ENCODE measurements at places on chromosomes 5 and 9.

DNA sequence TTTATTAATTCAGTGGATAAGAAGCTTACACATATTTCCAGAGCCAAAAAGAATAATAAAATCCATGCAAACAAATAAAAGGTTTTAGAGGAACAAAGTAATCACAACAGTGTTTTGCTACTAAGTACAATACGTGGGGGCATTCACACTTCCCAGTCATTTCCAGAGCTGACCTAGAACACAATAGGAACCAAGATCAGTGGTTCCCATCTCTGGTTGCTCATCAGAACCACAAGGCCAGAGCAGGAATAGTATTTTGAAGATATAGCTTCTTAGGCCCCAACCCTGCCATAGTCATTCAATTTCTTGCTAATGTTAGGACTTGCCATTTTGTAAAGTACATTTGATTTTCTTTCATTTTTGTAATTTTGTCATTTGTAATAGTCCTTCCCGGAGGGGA is 215.4 kb downstream of the NR3C1 start:
- no peak for DNase-seq

DNA sequence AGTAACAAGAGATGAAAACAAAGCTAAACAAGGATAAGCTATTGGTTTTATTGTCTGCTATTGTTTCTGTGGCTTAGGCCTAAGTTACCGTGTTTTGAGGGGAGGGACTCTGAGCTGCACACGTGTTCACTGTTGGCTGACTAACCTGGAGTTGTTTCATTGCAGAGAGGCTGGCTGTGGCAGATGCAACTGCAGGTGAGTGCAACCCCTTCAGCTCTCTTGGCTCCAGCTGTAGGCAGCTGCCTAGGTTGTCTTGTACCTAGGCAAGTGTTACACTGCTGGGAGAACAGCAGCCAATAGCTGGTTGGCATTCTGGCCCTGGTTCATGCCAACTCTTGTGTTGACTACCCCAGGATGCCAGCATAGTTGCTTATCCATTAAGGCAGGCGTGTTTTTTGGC is 17.6 kb upstream of the MATR3 start:
- DNase-seq, result no peak

- DNase-seq, result no peak
Measured at GRCh38 chr9:86202338-86202882, 57.0 kb downstream of the C9orf153 start.

DNA sequence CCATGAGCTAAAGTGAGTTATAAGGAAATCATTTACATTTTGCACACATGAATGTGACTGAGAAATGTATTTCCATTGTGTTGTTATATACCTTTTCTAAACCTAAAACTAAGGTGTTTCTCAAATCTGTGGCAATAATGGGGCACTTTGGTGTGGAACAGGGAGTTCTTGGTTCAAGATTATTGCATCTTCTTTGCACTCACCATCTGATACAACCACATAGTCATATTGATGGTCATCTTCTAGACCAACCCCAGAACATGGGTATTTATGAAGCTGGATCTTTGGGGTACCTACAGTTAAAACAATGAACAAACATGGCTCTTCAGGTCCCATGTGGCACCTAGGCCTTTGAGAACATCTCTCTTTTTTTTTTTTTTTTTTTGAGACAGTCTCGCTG is 24.6 kb upstream of the SHOC1 start:
- DNase-seq, result no peak
